Cortex of kidney (tissue), 1 donor: ENCODE measurements at places on chromosomes 12 and 14.

DNA sequence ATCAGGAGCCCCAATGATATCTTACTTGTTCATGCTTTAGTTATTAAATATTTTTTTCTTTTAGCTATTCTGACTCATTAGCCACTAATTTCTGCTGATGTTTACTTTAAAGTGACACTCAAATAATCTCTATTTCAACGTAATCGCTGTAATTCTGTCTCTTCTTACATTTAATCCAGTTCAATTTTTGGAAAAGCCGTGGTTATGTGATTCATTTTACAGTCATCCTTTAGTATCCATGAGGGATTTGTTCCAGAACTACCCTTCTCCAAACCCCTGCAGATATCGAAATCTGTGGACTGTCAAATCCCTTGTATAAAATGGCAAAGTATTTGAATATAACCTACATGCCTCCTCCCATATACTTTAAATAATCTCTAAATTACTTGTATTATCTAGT is 1103.4 kb downstream of the LRFN5 start:
- no peak for DNase-seq

DNA sequence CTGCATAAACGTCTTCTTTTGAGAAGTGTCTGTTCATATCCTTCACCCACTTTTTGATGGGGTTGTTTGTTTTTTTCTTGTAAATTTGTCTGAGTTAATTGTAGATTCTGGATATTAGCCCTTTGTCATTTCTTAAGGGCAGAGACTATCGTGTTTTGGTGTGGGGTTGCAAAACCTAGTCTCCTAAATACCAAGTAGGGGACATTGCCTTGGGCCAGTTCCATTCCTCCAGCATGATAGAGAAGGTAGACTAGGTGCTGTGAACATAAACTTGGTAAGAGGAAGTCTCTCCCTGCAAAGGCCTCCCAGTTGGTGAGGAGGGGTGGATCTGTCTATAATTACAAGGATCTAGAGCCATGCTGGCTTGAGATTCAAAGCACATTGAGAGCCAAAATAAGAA is 390.7 kb downstream of the VRK1 start:
- DNase-seq = no peak

- no peak for DNase-seq
Measured at GRCh38 chr12:2904260-2904659, 13.6 kb downstream of the TULP3 start.

DNA sequence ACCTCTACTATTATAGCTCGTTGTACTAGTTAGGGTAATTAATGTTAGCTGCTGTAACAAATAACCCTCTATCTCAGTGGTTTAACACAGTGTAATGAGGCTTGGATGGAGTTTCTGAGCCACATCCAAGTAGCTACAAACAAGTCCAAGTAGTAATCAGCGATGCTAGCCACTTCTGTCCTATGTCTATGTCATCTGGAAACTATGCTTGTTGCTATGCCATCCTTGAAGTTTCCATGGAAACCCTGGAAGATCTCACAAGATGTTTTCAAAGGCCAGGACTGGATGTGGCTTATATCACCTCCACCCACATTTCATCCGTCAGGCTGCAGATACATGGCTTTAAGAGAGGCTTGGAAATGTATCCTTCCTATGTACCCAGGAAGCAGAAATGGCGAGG is 422.1 kb downstream of the AACS start:
- no peak for DNase-seq

GRCh38 chr12:5242440-5242839 is 189.5 kb upstream of the NTF3 start:
- DNase-seq = no peak

DNA sequence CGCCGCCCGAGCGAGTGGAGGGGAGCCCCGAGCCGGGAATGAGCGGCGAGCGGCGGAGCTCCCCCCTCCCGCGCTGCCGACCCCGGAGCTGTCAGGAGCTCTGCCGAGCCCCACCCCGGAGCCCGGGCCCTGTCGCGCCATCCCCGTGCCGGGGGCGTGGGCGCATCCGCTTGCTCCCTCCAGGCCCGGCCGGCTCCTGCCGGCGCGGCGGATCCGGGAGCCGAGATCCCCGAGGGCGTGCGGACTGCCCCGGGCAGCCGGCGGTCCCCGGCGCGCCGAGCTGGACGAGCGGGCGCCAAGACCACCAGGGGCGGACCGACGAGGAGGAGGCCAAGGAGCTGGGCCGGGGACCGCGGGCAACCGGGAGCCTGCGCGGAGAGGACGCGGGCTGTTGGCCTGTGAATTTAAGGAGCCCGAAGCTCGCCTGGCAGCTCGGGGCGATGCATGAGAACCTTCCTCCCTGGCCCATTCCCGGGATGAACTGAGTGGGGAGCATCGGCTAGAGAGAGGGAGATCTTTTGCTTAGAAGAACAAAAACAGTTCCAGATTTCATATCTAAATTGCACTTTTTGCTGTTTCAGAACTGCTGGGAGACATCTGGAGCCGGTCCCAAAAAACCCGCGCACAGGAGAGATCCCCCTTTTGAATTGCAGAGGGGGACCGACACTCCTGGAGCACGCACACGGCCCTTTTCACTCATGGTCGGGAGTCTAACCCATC is 2.0 kb downstream of the PTHLH start:
- DNase-seq = no peak

GRCh38 chr12:47071241-47071852 is 8.1 kb upstream of the PCED1B start:
- DNase-seq = no peak

- DNase-seq = no peak
Measured at GRCh38 chr12:131984334-131984733, 34.6 kb downstream of the EP400 start.

GRCh38 chr12:130989391-130989790 is 35.7 kb downstream of the ADGRD1 start:
- no peak for DNase-seq

DNA sequence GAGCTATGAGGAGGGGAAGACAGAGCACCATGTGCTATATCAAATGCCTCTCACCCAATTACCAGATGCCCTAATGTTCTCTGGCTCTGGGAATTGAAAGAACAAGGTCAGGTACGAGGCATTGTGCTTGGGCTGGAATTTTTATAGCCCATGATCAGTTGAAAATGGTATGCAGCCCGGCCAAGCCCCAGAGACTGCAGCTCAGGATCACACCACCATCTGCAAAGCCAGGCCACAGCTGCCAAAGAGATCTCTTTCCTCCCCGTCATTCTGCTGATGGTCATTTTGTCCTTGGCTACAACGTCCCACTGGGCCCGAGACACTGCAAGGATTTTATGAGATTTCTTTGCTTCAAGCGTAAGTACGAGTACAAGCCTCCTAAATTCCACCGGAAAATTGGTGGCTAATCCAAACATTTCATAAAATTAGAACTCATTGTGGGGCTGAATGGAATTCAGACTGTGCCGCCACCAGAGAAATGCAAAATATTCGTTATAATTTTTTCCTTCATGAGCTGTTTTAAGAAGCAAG is 15.1 kb downstream of the NUAK1 start:
- no peak for DNase-seq

DNA sequence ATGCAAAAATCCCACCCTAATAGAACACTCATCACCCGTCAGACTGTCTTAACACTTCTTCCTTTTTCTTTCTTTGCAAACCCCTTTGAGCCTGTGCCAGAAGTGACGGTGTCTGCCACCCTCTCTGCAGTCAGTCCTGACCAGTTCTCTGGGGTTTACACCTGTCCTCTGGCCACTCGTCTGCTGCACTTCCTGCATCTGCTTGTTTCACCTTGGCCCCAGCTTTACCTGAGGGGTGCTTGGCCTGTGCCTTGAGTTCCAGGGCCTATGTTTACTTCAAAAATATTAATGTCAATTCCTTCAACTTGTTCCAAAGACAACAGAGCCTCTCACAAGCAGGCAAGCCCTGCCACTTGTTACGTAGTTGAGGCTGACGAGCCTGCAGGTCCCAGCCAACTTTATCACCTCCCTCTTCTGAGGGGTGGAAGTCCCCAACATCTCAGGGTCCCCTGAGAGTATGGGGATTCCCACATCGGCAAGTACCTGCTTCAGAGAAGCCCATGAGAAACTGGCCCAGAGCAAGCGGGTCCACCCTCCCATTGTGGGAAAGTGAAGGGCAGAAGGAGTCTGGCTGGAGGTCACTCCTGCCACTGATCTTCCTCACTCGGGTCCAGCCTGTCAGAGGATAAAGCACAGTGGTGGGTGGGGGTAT is 205.4 kb downstream of the DAD1 start:
- no peak for DNase-seq

DNA sequence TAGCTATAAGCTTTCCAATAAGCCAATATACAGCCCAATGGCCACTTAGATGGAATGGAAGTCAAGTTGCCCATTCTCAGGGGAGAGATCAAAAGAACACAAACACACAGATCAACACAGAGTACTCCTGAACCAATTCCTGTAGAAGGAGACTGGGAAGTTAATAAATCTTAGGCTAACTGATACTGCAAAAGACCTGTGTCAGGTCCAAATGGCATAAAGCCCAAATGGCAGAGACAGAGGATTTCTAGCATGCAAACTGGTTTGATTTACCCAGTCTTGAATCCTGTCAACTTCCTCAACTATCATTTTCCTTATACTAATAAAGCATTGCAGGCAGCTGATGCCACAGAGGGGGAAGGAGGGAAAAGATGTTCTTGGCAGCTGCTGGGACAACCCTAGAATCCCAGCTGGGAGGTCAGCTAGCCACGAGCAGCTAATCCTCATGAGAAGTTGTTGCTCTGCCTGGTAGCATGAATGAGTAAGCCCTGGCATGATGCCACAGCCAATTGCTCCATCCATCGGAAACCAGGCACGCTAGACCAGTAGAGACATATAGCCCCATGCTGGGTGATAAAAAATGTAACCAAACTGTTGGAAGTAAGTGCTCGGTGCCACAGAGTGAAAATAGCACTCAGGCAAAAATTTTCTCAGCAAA is 26.2 kb downstream of the ANG start:
- DNase-seq = no peak

DNA sequence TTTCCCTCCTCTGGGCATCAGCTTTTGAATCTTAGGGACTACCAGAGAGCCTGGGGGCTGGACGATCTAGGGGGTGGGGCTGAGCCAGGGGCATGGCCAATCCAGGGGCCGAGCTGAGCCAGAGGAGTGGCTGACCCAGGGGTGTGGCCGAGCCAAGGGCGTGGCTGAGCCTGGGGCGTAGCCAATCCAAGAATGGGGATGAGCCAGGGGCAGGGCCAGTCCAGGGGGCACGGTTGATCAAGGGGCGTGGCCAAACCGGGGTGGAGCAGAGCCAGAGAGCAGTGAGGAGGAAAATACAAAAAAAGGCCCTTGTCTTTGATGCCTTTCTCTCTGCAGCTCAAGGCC is 219.3 kb upstream of the NOS1 start:
- DNase-seq = no peak

DNA sequence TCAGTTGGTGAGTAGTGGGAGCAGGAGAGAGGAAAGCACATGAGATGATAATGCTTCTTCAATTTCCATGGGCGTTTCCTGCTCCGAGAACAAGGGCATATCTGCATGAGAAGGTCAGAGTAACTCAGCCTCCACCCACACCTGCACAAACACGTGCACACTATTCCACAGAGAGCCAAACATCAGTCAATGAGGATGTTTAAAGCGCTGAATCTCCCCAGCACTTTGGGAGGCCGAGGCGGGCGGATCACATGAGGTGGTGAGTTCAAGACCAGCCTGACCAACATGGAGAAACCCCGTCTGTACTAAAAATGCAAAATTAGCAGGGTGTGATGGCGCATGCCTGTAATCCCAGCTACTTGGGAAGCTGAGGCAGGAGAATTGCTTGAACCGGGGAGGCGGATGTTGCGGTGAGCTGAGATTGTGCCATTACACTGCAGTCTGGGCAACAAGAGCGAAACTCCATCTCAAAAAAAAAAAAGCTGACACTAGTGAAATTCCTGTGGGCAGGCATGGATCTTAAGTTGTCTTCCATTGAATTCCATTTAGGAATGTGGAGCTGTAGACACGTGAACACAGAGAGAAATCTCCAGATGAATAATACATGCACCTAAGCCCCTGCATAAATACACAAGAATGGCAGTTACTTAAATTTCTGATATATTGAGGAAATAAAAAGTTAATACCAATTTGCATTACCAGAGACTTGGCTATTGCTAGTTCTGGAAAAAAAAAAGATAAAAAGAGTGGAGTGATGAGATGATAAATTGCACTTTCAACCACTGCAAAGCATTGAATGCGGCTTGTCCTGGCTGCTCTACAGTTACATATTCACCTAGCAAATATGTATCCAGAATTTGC is 1097.4 kb upstream of the TMEM132C start:
- no peak for DNase-seq

GRCh38 chr12:95681210-95681765 is 109.3 kb downstream of the NTN4 start:
- no peak for DNase-seq

GRCh38 chr12:79932357-79932756 is 2.5 kb downstream of the PPP1R12A start:
- DNase-seq = no peak

DNA sequence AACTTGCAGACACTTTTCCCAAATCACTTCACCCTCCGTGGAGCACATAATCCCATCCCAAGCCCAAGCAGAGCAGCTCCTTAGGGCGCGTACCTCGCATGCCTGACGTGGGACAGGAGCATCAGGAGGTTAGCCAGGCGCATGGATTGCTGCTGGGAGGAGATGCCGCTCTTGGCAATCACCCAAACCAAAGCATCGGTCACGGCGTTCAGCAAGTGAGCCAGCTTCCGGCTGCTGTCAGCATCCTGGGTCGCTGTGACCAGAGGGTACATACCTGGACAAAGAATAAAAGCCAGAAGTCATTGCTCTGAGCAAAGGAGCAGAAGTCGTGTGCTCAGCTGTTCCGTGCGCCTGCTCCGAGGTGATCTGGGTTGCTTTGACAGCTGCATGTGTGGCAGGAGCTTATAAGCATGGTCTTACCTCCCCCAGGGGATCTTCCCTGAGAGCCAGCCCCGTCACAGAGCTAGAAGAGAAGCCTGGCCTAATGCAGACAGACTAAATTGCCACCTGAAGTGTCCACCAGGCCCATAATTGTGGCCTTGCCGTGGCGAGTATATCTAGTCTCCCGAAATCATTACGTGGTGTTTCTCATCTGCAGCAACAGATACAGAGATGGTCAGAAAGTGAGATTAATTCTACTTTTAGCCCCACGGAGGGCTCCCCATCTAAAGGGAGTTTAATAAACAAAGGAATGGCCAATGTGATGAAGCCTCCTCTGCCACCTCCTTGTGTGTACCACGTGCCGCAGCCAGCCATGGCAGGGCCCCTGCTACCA is 59.1 kb downstream of the ESR2 start:
- DNase-seq = no peak

DNA sequence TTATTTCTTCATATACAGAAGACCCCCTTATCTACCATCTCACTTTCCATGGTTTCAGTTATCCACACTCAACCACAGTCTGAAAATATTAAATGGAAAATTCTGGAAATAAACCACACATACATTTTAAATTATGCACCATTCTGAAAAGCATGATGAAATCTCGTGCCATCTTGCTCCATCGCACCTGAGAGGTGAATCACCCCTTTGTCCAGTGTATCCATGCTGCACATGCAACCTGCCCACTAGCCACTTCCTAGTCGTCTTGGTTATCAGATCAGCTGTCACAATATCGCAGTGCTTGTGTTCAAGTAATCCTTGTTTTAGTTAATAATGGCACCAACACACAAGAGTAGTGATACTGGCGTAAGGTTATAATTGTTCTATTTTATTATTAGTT is 145.7 kb downstream of the C12orf42 start:
- no peak for DNase-seq

- no peak for DNase-seq
Measured at GRCh38 chr14:19851365-19851764, 23.6 kb upstream of the OR4K2 start.
